ENCODE measurements at places on chromosomes 13 and 19. TPM values are rescaled to one million over a fixed set of nuclear protein-coding genes. Genes with fewer than 3 reads are reported as not detected.

CGB2 gene
- not detected for total RNA-seq

RASAL3 gene
- total RNA-seq = under 0.01 TPM

SPART gene
- total RNA-seq = 196 TPM

OSCAR gene
- total RNA-seq = 0.78 TPM

ZNF793 gene
- total RNA-seq = 1.5 TPM

IL11 gene
- 33.9 TPM for total RNA-seq

ZNF568 gene
- total RNA-seq = 11.5 TPM

ADAMTSL5 gene
- total RNA-seq = 5.0 TPM

PSG7 gene
- not detected for total RNA-seq
